ENCODE measurements at places on chromosomes 4 and X.
A peak's percentile ranks its signal among the peaks of the same experiment; 100 is the strongest.

GRCh38 chr4:102478186-102478585 is 23.0 kb upstream of the NFKB1 start:
- no peak for DNase-seq

GRCh38 chr4:89174784-89175183 is 63.5 kb downstream of the TIGD2 start:
- DNase-seq, result no peak

GRCh38 chr4:77856152-77856551 is 6.5 kb upstream of the MRPL1 start:
- DNase-seq, result no peak

- DNase-seq, result no peak
These were observed 254.0 kb downstream of the TMA16 start for GRCh38 chr4:163748449-163748848.

- no peak for DNase-seq
These were observed 262.6 kb downstream of the ADGRL3 start for GRCh38 chr4:61462451-61463326.

DNA sequence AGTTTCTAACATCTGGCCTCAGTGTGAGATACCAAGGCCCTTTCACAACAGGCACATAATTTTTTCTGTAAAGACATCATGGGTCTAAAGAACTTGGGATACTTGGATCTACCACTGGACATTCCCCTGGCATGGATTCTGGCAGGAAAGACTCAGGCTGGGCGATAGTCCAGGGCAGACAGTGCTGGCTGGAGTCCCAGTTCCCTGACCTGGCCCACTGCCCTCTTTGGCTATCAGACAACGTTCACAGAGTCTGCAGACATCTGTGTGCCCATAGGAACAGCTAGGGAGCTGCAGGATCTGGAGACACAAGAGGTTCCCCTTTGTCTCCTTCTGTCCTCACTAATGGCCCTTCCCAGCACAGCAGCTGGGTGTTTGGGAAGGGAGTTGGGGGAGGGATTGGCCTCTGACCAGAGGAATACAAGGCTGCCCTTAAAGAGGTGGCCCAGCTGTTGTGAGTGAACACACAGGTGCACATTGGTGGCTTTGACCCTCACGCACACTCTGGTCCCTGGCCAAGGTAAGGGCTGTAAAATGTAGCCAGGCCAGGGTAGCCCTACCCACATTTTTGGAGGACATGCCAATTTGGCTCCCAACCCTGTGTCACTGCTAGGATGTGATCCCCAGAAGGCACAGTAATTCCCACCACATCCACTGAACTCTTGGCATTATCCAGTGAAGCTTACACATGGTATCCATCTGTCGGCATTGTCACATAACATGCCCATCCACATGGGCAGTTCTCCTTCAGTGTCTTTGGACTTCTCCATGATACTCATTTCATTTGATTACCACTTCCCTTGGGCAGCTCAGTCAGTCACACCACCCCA is 72.3 kb downstream of the SOX3 start:
- DNase-seq, result no peak

- no peak for DNase-seq
These were observed 100.4 kb downstream of the ITM2A start for GRCh38 chrX:79266702-79267101.

- no peak for DNase-seq
These were observed 13.6 kb upstream of the NAT8L start for GRCh38 chr4:2045518-2045951.

- DNase-seq, result no peak
These were observed 288.4 kb downstream of the CRLF2 start for GRCh38 chrX:924017-924416.

- no peak for DNase-seq
These were observed 329.4 kb upstream of the PPARGC1A start for GRCh38 chr4:24219209-24219608.

DNA sequence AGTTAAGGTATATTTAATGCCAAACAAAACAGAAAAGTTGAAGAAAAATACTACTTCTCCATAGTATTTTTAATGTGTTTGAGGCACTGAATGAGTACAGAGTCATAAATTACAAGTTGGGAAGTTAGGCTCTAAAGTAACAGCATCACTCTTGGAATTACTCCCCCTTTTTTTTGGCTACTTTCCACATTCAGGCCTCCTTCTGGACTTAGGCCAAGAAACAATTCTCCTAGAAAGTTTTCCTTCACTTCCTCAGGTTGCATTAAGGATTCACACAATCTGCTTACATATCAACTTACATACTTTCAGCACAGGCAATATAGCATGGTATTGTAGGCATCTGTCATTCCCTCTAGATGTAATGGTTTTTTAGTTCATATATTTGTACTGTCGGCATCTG is 52.1 kb downstream of the TMEM165 start:
- DNase-seq, result no peak

DNA sequence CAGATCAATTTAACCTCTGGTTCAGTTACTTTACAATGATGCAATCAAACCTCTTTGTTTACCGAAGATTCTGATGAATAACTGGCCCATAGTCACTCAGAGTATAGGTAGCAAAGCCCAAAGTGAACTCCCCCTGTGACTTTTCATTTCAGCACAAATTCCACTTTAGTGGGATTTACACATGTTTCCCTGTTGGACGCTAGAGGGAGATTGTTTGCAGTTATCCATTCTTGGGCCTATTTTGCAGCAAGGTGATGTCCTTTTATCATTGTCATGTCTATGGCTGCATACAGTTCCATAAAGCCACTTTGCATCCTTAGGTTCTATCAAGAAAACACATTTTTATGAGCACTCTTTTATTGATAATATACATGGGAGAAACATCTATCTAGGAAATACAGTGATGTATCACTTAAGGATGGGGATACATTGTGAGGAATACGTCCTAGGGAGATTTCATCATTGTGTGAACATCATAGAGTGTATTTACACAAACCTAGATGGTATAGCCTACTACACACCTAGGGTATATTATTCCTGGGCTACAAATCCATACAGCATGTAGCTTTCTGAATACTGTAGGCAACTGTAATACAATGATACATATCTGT is 14.5 kb upstream of the DKK2 start:
- no peak for DNase-seq

DNA sequence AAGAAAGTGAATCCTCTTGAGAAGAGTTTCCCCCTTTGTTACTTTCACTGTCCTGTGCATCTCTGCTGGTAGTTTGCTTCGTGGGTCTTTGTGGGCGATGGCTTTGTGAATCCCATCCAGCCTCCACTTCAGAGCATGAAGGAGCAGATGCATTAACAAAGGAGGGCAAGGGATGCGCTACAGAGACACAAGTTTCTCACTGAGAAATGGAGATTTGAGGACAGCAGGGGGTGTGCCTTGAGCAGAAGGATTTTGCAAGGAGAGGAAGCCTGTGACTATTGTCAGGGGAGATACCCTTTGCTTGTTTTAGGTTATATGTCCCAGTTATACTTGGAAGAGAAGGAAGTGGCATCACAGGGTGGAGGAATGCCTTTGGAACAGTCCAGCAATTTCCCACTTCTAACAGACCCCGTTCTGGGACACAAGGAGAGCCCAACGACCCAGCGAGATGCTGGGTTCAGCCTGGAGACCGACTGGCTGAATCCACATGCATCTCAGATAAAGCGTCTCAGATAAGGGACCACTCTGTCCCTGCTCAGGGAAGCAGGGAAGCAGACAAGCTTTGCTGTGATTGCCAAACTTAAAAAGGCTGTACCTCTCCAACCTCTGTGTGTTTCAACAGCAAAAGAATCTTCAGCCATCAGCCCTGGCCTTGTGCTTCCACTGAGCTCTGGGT is 314.6 kb upstream of the GATB start:
- no peak for DNase-seq

GRCh38 chrX:38817004-38817703 is 15.9 kb downstream of the MID1IP1 start:
- DNase-seq, result no peak

DNA sequence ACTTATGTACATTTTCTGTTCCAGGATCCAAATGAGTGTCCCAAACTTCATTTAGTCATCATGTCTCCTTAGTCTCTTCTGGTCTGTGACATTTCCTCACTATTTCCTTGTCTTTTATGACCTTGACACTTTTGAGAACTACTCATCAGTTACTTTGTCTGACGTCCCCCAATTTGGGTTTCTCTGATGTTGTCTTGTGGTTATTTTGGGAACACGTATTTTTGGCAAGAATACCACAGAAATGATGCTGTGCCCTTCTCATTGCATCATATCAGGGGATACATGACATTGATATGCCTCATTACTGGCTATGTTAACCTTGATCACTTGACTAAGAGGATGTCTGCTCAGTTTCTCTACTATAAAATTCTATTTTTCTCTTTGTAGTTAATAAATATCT is 308.8 kb downstream of the ZNF674 start:
- no peak for DNase-seq

GRCh38 chr4:122044501-122044900 is 92.6 kb upstream of the TRPC3 start:
- no peak for DNase-seq

DNA sequence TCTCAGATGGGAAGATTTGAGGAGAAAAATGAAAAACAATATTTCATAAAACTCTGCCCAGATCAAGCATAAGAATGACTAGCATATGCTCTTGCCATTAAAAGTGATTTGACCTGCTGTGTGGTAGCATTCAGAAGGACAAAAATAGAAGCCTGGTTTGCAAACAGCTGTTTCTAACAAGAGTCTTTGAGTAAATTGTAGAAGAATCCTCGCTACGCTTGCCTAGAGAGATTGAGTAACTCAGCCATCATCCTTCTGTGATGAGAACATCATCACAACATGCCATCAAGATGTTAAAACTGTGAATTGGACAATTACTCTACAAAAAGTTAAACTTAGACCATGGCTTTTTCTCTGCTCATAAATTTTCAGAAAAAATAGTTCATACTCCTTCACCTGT is 168.9 kb upstream of the PUDP start:
- no peak for DNase-seq

GRCh38 chr4:89438102-89438831 is 130.7 kb upstream of the GPRIN3 start:
- peak; percentile 16 for DNase-seq

GRCh38 chr4:141132072-141132708 is 1.1 kb downstream of the RNF150 start:
- no peak for DNase-seq

DNA sequence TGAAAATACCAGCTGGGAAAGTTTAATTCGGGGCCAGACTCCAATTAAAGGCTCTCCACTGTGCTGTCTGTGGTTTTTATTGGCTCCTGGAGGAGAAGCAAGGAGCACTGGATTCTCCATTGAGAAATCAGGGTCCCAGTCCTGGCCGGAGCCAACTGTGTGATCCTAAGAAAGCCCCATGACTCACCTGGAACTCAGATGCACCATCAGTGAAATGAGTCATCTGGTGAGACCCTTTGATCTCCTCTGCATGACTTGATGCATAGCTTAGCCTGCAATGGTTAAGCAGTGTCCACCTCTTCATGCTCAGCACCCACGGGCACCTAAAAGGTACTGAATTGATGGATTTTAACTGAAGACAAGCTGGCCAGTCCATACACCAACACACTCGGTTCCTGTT is 119.2 kb upstream of the VCX3B start:
- no peak for DNase-seq

- no peak for DNase-seq
These were observed 37.1 kb upstream of the ADH1C start for GRCh38 chr4:99389606-99390005.

- no peak for DNase-seq
These were observed 4.6 kb downstream of the ZNF185 start for GRCh38 chrX:152902502-152902820.

GRCh38 chr4:83362492-83363329 is 28.1 kb upstream of the HPSE start:
- no peak for DNase-seq

DNA sequence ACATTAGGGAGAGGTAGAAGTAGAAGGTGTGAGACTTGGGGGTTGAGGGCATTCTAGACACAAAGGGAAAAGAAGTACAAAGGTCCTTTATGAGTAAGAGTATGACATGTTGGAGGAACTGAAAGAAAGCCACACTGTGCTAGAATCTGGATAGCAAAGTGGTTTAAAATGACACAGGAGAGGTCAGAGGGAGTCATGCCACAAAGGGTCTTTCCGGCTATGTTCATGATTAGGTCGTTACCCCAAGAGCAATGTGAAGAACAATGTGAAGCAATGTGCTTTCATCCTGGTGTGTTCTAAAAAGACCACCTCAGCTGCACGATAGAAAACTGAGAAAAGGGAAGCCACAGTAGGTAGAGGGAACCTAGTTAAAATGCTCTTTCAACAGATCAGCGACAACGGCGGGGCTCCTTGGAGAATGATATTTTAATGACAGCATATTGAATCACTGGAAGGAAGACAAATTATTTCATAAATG is 29.2 kb downstream of the SMIM14 start:
- DNase-seq, result no peak

DNA sequence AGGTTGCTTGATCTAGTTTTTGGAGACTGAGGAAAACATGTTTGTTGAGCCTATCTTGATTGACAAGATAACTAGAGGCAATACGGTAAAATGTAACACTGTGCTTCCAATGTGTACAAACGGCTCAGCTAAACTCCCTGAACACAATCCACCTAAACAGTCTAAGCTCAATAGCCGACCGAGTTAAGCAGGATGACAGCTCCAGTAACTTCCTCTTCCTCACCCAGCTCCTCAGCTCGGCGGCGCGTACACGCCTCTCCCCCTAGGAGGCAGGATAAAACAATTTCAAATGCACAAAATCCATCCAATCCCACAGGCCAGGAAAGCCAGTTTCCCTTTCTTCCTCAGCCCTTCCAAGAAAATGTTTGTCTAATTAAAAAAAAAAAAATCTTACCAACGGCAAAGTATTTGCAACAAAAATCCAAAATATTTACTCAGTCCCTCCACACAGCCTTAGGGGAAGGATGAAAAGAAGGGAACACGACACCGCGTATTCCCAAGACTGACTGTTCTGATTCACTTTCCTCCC is 1.0 kb downstream of the CNOT6L start:
- DNase-seq, result peak; percentile 30

- DNase-seq, result no peak
These were observed 550.0 kb downstream of the IQCM start for GRCh38 chr4:149265645-149266044.

DNA sequence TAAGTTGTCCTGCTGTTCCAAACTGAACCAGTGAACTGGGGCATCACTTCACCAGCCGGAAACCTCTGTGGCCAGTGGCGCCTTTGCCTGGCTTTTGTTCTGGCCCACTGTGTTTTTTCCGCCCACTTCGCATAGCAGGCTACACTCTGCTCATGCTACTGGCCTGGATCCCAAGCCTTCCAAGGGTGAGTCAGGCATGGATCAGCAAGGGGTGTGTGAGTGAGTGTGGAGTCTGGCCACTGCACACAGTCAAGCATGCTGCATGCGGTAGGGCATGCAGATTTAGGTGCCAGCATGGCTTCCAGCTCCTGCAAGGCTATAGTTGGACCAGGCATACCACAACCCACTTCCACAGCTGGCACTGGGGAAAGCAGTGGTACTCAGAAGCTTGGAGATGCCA is 1967.9 kb downstream of the C4orf33 start:
- no peak for DNase-seq
